Left ventricle myocardium inferior (tissue), 1 donor: ENCODE measurements at places on chromosomes 7 and 10.

GRCh38 chr10:87868277-87868676, 4.9 kb downstream of the PTEN start:
- peak overlapping the region; percentile 86 for H3K4me3 ChIP-seq
- no peak for DNase-seq
- H3K36me3 ChIP-seq, result no peaks in the 10 kb centered on the region

DNA sequence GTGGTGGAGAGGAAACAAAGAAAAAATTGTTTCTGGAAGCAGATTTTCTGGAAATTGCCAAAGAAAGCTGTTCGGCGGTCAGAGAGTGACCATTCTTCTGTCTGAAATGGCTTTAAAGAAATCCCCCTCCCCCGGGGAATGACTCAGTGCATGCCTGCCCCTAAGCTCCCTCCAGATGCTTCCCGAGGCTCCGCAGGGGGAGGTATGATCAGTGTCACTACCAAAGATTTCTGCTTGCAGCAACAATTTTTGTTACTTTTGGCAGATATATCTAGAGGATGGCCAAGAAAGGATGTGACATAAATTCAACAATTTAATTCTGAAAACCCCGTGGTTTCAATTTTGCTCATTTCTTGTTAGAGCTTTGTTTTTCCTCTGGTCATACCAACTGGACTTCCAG, 163.9 kb downstream of the JCAD start:
- H3K4me3 ChIP-seq, result peak overlapping the region; percentile 22
- DNase-seq, result peak; percentile 69
- no peaks in the 10 kb centered on the region for H3K27me3 ChIP-seq
- peak overlapping the region; percentile 74 for H3K27ac ChIP-seq

DNA sequence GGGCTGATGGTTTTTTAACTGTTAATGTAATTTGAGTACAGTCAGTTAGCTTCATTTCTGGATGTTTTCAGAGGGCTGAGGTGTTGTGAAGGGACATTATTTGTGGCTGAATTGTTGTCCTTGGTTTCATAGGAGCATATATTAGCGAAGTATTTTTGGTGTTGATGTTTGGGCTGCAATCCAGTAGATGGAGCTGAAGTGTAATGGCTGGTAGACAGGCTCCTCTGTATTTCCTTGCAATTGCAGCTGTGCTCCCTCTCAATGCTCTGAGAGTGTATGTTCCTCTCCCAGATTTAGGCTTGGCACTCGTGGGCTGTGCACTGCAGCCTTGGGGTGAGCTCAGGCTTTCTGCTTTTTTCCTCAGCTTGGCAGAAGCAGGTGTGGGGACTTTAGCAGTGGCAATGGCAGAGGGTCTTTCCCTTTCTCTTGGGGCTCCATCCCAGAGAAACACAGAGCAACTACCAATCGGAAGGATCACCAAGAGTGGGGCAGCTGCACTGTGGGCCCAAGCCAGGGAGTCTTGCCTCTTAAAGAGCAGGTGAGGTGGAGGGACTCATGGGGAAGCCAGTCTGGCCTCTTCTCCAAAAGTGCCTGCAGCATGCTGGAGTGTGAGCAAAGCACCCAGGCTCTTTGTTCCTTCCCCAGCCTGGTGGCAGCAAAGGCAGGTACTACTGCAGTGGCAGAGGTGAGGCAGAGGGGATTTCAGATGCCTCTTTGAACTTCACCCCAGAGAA, 544.4 kb downstream of the SH2D4B start:
- no peak overlapping the region for H3K4me3 ChIP-seq
- no peaks in the 10 kb centered on the region for H3K36me3 ChIP-seq
- no peak overlapping the region for H3K27ac ChIP-seq

DNA sequence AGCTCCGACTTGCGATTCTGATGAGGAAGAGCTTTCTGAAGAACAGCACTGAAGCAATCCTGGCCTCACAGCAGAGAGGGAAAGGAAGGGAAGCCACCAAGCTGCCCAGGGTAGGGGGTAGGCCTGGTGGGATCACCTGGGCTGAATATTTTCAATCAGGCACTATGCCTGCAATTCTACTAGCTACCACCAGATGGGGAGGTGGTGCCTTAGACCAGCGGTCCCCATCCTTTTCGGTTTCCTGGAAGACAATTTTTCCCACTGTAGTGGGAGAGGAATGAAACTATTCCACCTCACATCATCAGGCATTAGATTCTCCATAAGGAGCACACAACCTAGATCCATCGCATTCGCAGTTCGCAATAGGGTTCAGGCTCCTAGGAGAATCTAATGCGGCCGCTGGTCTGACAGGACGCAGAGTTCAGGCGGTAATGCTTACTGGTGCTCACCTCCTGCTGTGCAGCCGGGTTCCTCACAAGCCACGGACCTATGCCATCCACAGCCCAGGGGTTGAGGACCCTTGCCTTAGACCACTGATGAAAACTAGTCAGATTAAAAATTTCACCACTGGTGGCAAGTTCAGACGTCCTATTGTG, 2.7 kb downstream of the LRRC20 start:
- peak overlapping the region; percentile 87 for H3K27ac ChIP-seq
- H3K4me1 ChIP-seq, result peaks cover 47% of the 10 kb centered on the region
- H3K27me3 ChIP-seq, result no peaks in the 10 kb centered on the region
- DNase-seq, result no peak
- no peak overlapping the region for H3K4me3 ChIP-seq

GRCh38 chr10:99983280-99983988, 26.3 kb downstream of the DNMBP start:
- peak overlapping the region; percentile 42 for H3K4me3 ChIP-seq
- no peaks in the 10 kb centered on the region for H3K27me3 ChIP-seq
- H3K36me3 ChIP-seq, result no peaks in the 10 kb centered on the region
- peak; percentile 26 for DNase-seq
- peak overlapping the region; percentile 79 for H3K27ac ChIP-seq

- no peak for DNase-seq
- no peak overlapping the region for H3K4me3 ChIP-seq
- no peaks in the 10 kb centered on the region for H3K27me3 ChIP-seq
- no peak overlapping the region for H3K27ac ChIP-seq
Measured at GRCh38 chr7:134495546-134495945, 31.8 kb upstream of the AKR1B10 start.

DNA sequence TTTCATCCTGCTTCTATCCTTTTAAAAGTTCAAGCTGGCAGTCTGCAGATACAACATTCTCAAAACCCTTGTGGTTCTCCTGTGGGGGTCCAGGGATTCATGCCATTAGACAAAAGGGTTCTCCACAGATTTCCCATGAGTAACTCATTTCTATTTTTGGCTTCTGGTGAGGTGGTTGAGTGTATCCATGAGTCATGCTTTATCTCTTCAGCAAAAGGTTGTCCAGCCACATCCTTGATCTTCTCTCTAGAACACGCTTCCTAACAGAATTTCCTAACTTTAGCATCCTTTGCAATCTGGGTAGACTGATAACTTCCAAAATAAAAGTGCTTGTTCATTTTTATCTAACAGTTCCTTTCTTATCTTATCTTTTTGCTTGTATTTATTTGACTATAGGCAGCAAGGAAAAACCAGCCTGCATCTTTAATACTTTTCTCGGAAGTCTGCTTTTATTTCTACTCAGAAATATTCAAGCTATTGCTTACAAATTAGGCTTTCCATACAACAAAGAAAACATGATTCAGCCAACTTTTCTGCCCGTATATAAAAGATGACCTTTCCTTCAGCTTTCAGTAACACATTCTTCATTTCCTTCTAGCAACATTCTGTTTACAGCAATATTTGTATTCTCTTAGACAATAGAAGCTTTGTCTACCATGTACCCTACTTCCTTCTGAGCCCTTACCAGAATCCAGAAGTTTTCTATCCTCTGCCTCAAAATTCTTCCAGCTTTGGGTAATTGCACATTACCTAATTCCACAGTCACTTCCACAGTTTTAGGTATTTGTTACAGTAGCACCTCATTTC, 79.3 kb upstream of the IL6 start:
- no peak for DNase-seq
- no peaks in the 10 kb centered on the region for H3K36me3 ChIP-seq
- no peaks in the 10 kb centered on the region for H3K27me3 ChIP-seq
- H3K4me1 ChIP-seq, result peaks cover 7% of the 10 kb centered on the region

DNA sequence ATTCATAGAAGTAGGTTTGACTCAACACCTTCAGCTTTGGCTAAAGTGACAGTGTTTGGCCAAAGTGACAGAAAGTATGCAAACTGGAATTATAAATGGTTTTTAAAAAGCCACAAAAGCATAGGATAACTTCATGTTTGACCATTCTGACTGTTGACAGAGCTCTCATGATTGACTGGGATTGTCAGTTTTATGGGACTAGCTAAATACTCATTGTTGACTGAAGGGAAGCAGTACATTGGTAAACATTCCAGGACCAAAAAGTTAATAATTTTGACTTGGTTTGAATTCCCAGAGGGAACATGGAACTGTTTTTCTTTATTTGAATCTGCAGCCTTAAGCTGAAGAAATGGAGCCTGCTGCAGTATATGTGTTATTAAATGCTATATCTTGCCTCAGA, 84.6 kb upstream of the STEAP4 start:
- no peaks in the 10 kb centered on the region for H3K27me3 ChIP-seq
- H3K36me3 ChIP-seq, result no peaks in the 10 kb centered on the region
- H3K27ac ChIP-seq, result no peak overlapping the region
- no peak overlapping the region for H3K4me3 ChIP-seq
- DNase-seq, result no peak
- no peaks in the 10 kb centered on the region for H3K4me1 ChIP-seq

GRCh38 chr10:48811461-48811860, 126.8 kb downstream of the WDFY4 start:
- no peak overlapping the region for H3K27ac ChIP-seq
- H3K36me3 ChIP-seq, result no peaks in the 10 kb centered on the region
- DNase-seq, result no peak
- no peaks in the 10 kb centered on the region for H3K27me3 ChIP-seq
- peaks cover 40% of the 10 kb centered on the region for H3K4me1 ChIP-seq
- no peak overlapping the region for H3K4me3 ChIP-seq

- no peaks in the 10 kb centered on the region for H3K27me3 ChIP-seq
- no peaks in the 10 kb centered on the region for H3K36me3 ChIP-seq
- no peak for DNase-seq
Measured at GRCh38 chr7:55110993-55111361, 92.2 kb downstream of the EGFR start.

DNA sequence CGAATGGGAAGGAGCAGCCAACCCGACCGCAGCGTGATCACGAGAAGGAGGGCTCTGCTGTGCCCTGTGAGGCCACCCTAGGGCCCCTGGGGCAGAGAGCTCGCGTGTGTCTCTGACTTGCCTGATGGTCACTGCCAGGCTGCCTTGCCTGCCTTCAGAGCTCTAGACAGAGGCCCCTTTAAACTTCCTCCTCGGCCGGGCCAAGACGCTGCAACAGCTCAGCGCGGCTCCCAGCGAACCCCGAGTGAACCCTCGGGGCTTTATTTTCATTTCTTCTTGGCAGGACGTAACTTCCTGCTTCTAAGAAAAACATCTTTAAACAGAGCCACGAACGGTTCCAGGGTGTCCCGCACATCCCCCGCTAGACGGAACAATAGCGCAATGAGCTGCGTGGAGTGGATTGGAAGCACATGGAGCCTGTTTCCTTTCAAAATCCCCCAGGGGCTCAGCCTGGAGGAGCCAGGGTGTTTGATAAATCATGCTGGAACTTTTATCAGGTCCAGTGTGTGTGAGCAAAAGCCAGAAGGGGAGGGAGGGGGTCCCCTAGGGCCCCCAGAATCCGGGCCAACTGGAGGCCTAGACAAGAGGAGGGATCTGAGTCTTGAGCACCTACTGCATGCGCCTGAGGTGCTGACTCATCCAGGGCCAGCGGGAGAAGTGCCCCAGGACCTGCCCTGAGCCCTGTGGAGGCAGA, 134.1 kb upstream of the GDF10 start:
- peaks cover 18% of the 10 kb centered on the region for H3K4me1 ChIP-seq
- H3K27ac ChIP-seq, result peak overlapping the region; percentile 48
- peaks cover 47% of the 10 kb centered on the region for H3K27me3 ChIP-seq
- DNase-seq, result peak; percentile 60
- H3K4me3 ChIP-seq, result peak overlapping the region; percentile 48
- H3K36me3 ChIP-seq, result no peaks in the 10 kb centered on the region

DNA sequence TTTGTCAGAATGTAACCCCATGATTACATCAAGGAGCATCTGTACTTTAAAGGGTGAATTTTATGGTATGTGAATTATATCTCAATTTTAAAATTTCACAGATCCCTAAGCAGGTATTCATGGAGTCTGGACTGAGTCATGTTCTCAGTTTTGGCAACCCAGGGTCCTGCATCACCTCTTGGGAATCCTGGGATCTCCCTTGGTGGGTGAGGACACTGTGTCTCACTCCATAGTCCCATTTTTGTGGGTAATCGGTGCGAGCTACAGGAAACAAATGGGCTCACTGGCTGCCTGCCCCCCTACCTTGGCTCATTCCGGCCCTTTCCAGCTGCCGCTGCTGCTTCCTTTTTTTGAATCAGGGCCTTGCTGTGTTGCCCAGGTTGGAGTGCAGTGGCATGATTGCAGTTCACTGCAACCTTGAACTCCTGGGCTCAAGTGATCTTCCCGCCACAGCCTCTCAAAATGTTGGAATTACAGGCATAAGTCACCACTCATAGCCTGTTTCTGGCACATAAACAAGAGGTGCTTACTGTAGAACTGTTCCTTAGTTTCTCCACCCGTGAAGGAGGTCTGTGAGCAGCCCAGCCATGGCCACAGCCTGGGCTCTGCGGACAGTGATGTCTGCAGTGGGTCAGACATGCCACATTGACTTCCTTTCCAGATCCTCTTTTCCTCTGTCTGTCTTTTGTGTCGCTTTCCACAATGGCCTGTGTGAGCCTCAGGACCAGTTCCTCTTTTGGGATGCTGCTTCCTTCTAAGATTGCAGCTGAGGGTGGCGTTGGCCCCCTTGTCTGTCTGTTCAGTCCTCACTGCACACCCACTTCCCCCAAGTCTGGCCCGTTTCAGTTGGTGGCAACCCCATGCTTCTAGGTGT, 14.5 kb downstream of the PALD1 start:
- no peak for DNase-seq
- no peaks in the 10 kb centered on the region for H3K27me3 ChIP-seq
- H3K36me3 ChIP-seq, result no peaks in the 10 kb centered on the region
- H3K4me1 ChIP-seq, result peaks cover 39% of the 10 kb centered on the region
- no peak overlapping the region for H3K4me3 ChIP-seq

DNA sequence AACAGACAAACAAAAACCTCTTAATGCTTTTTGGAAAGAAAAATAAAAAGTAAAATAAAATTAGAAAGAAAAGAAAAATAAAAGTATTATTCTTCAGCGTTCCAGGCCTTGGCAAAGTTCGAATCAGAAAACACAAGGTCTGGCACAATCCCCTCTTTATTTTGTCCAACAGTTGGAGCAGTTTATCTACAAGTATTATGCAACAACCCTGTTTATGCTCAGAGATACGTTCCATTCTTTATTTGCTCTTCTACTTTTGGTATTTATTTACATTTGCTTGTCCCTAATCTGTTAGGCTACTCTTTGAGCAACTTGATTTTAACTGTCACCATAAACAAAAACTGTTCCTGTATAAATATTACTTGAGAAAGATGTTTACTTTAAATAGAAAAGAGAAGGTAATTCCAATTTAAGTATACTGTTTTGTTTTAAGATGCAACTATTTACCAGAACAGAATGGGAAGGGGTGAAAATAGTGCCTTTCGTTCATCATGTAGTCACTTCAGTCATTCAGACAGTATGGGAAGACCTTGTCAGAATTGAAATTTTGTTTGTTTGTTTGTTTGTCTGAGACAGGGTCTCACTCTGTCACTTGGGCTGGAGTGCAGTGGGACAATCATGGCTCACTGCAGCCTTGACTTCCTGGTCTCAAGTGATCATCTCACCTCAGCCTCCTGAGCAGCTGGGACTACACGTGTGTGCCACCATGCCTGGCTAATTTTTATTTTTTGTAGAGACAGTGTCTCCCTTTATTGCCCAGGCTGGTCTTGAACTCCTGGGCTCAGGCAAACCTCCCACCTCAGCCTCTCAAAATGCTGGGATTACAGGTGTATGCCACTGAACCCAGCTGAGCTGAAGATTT, 5.7 kb downstream of the PDK4 start:
- H3K4me3 ChIP-seq, result peak overlapping the region; percentile 89
- no peaks in the 10 kb centered on the region for H3K27me3 ChIP-seq
- no peak for DNase-seq
- peaks cover 96% of the 10 kb centered on the region for H3K36me3 ChIP-seq
- peak overlapping the region; percentile 99 for H3K27ac ChIP-seq
